CD4-positive, CD25-positive, alpha-beta regulatory T cell (primary cell): ENCODE measurements at places on chromosomes 6 and 20. TPM values are rescaled to one million over a fixed set of nuclear protein-coding genes. Genes with fewer than 3 reads are reported as not detected.

The PLG gene
- total RNA-seq, result not detected

The TNFAIP3 gene
- 3,783 TPM for total RNA-seq

The PPIL6 gene
- total RNA-seq, result 0.91 TPM

The PTCHD4 gene
- not detected for total RNA-seq

The CST9L gene
- not detected for total RNA-seq

The BCAS1 gene
- 15.6 TPM for total RNA-seq

The SIM1 gene
- 0.64 TPM for total RNA-seq
